CD8-positive, alpha-beta memory T cell (primary cell): ENCODE measurements at places on chromosomes 4 and X. TPM values are rescaled to one million over a fixed set of nuclear protein-coding genes. Genes with fewer than 3 reads are reported as not detected.

TLR6 gene
- 1.2 TPM for total RNA-seq

GRCh38 chr4:168487282-168488035, 7.2 kb upstream of the DDX60L start:
- H3K27ac ChIP-seq = no peak overlapping the region
- no peak for DNase-seq
- H3K4me1 ChIP-seq = peaks cover 4% of the 10 kb centered on the region
- no peak overlapping the region for H3K4me3 ChIP-seq
- H3K27me3 ChIP-seq = no peaks in the 10 kb centered on the region

GRCh38 chrX:106203315-106203714, 35.2 kb downstream of the PWWP3B start:
- no peaks in the 10 kb centered on the region for H3K4me1 ChIP-seq
- DNase-seq = no peak
- no peaks in the 10 kb centered on the region for H3K36me3 ChIP-seq
- H3K27ac ChIP-seq = no peak overlapping the region

GRCh38 chr4:23169608-23170311, 477.0 kb downstream of the GBA3 start:
- no peaks in the 10 kb centered on the region for H3K36me3 ChIP-seq
- H3K27me3 ChIP-seq = no peaks in the 10 kb centered on the region
- no peak overlapping the region for H3K27ac ChIP-seq
- no peak overlapping the region for H3K4me3 ChIP-seq

- no peak overlapping the region for H3K4me3 ChIP-seq
- no peaks in the 10 kb centered on the region for H3K27me3 ChIP-seq
- no peaks in the 10 kb centered on the region for H3K36me3 ChIP-seq
- H3K27ac ChIP-seq = no peak overlapping the region
- peaks cover 9% of the 10 kb centered on the region for H3K4me1 ChIP-seq
Measured at GRCh38 chr4:183411291-183411861, 33.1 kb upstream of the CDKN2AIP start.

SLC25A53 gene
- 8.5 TPM for total RNA-seq

DNA sequence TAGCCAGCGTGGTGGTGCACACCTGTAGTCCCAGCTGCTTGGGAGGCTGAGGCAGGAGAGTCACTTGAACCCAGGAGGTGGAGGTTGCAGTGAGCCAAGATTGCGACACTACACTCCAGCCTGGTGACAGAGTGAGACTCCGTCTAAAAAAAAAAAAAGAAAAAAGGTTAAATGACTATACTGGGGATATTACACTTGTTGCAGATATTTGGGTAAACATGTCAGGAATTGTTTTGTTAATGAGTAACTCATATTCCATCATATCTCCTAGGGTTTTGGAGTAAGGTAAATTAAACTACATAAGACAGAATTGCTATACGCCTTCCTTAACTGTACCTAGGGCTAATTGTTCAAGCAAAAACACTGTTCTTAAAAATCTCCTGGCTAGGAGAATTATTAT, 291.4 kb upstream of the IGFBP7 start:
- H3K27ac ChIP-seq = no peak overlapping the region
- DNase-seq = no peak

SPON2 gene
- total RNA-seq = 3.1 TPM

GUCY1B1 gene
- 0.18 TPM for total RNA-seq

CT45A10 gene
- not detected for total RNA-seq

DNA sequence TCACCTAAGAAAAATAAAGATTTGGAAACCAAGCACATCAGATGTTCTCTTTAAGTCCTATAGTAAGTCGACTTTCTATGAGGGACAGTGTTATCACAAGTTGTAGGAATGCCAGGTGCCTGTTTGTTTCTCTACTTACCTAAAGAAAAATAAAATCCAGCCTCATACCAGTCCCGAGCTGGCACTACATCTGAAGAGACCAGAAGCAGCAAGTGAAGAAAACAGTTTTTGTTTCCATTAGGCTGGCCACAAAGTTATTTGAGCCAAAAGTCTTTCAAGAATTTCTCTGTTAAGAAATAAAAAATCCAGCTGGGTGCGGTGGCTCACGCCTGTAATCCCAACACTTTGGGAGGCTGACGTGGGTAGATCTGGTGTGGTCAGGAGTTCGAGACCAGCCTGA, 10.8 kb upstream of the PPARGC1A start:
- no peaks in the 10 kb centered on the region for H3K36me3 ChIP-seq
- no peak overlapping the region for H3K4me3 ChIP-seq
- DNase-seq = no peak
- no peak overlapping the region for H3K27ac ChIP-seq

XG gene
- total RNA-seq = not detected

RS1 gene
- not detected for total RNA-seq

MCF2 gene
- total RNA-seq = 0.22 TPM

- no peak overlapping the region for H3K27ac ChIP-seq
- no peaks in the 10 kb centered on the region for H3K36me3 ChIP-seq
- no peak overlapping the region for H3K4me3 ChIP-seq
- DNase-seq = no peak
- no peaks in the 10 kb centered on the region for H3K27me3 ChIP-seq
Measured at GRCh38 chr4:97453186-97453585, 690.1 kb downstream of the STPG2 start.

DNA sequence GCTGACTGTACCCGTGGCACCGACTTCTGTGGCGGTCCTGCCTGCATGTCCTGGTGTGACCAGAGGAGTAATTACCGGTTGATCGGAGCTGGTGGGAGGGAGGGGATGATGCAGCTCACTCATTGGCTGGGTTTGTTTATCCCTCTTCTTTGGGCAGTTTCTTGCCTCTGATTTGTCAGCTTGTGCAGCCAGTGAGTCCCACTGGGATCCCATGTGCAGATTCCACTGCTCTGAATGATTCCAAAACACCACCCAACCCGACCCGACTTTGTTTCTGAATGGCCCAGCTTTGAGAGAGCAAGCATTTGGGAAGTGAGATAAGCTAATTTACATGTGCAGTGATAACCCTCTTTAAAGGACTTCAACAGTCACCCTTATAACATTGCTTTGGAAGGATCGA, 13.8 kb downstream of the FHDC1 start:
- H3K4me3 ChIP-seq = no peak overlapping the region
- no peak for DNase-seq
- H3K36me3 ChIP-seq = no peaks in the 10 kb centered on the region
- no peaks in the 10 kb centered on the region for H3K4me1 ChIP-seq

GRCh38 chr4:155339588-155339987, 37.2 kb downstream of the MAP9 start:
- no peaks in the 10 kb centered on the region for H3K27me3 ChIP-seq
- H3K36me3 ChIP-seq = no peaks in the 10 kb centered on the region
- H3K4me3 ChIP-seq = no peak overlapping the region
- no peak overlapping the region for H3K27ac ChIP-seq
- H3K4me1 ChIP-seq = no peaks in the 10 kb centered on the region
- DNase-seq = no peak

DNA sequence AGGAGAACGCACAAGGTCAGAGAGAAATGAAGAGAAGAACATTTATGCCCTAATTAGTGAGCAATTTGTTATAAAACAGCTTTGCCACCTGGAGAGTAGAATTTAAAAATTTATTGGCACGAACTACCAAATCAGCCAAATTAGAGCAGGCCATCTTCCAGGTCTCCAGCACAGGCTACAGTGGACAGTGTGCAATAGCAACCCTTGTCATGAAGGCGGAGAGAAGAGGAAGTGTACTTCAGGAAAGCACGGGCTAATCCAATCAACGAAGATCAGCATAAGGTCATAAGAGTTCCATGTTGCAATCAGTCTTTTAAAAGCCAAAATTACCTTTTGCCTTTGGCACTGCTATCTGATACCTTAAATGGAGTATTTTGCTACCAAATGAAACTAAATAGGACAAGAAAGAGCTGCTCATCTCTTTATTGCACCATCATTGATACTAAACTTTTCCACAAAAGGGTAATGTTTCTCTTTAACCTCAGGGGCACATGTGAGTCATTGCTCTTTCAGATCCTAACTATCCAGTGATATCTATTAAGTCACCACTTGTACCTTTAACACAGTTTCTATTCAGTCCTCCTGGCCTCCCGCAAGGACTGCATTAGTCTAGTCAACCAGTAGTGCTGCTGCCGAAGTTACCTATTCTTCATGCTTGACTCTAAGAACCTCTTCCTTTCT, 19.9 kb downstream of the ANK2 start:
- H3K36me3 ChIP-seq = no peaks in the 10 kb centered on the region
- H3K4me1 ChIP-seq = no peaks in the 10 kb centered on the region
- H3K4me3 ChIP-seq = no peak overlapping the region
- no peak for DNase-seq
- H3K27me3 ChIP-seq = no peaks in the 10 kb centered on the region

- H3K36me3 ChIP-seq = no peaks in the 10 kb centered on the region
- no peak overlapping the region for H3K27ac ChIP-seq
- no peaks in the 10 kb centered on the region for H3K27me3 ChIP-seq
- DNase-seq = no peak
- H3K4me1 ChIP-seq = no peaks in the 10 kb centered on the region
Measured at GRCh38 chrX:17590892-17591740, 146.2 kb upstream of the SCML1 start.

DNA sequence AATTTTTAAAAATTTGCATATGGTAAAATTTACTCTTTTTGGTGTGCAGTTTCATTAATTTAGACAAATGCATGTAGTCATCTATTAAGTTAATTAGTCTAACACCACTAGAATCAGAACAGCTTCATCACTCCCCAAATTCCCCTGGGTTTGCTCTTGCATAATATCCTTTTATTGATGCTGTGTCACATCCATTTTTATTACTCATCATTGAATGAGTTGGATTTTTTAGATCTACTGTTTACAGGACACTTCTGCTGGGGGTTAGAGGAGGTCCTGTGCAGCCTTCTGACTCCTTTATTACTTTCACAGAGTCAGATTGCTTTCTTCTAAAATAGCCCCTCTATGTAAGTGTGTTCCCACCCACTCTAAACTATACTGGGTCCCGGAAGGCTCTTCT, 65.9 kb downstream of the MTHFD2L start:
- H3K4me3 ChIP-seq = no peak overlapping the region
- H3K27ac ChIP-seq = no peak overlapping the region
- H3K36me3 ChIP-seq = no peaks in the 10 kb centered on the region
- H3K4me1 ChIP-seq = no peaks in the 10 kb centered on the region
- H3K27me3 ChIP-seq = no peaks in the 10 kb centered on the region
- no peak for DNase-seq

- H3K4me1 ChIP-seq = no peaks in the 10 kb centered on the region
- no peak overlapping the region for H3K27ac ChIP-seq
- DNase-seq = no peak
- no peak overlapping the region for H3K4me3 ChIP-seq
Measured at GRCh38 chr4:7030856-7031255, 12.3 kb upstream of the TADA2B start.

PFKFB1 gene
- 0.53 TPM for total RNA-seq

DNA sequence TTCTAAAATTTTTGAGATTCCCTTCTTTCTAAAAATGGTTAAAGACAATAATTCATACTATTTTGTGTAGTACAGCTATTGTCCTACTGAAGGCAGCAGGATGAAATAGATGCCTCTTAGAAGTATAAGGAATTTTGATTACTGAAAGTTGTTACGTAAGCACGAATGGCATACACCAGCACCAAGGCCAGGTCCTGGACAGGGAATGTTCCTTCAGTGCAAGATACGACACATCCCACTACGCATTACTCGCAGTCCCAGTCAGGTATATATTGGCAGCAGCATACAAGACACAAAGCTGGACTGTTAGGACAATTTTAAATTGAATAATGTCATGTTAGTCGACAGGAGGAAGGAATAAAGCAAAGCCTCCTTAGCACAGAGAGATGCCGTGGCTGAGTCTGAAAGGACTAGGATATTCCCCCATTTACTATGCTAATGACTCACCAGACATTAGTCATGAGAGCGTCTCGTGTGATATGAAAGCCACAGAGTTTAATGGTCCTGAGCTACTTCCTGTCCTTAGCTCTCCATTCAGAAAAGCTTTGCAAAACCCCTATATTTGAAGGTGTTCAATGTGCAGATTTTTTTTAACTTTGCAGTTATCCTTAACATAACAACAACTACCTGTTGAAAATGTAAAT, 504.3 kb downstream of the FAM133A start:
- DNase-seq = no peak
- no peak overlapping the region for H3K4me3 ChIP-seq
- H3K36me3 ChIP-seq = no peaks in the 10 kb centered on the region
- H3K4me1 ChIP-seq = no peaks in the 10 kb centered on the region
- H3K27ac ChIP-seq = no peak overlapping the region
- no peaks in the 10 kb centered on the region for H3K27me3 ChIP-seq

GRCh38 chr4:177605252-177605651, 163.0 kb upstream of the AGA start:
- H3K27ac ChIP-seq = no peak overlapping the region
- H3K36me3 ChIP-seq = no peaks in the 10 kb centered on the region
- DNase-seq = no peak

SHROOM4 gene
- total RNA-seq = not detected

DNA sequence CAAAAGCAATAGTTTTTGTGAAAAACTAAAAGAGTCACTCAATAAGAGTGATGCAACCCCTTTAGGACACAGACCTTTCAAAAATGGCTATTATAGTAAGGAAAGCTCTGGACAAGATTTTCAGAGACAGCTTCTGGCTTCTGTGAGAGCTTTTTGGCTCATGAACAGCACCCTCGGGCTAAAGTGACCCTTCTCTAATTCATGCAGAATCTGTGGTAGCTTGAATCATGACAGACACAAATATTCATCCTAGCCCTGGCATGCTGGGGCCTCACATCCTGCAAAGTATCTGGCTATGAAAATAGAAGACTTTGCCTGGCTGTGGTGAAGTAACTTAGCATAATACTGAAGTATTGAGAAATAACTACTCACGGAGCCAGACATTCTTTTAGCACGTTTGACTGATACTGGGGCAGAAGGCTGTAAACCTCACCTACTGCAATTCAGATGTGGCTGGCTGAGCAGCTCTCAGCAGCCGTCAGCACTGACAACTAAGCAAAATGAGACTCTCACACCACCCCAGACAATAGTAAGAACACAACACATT, 327.3 kb downstream of the MAPK10 start:
- H3K27ac ChIP-seq = no peak overlapping the region
- H3K27me3 ChIP-seq = no peaks in the 10 kb centered on the region
- H3K4me3 ChIP-seq = no peak overlapping the region
- no peaks in the 10 kb centered on the region for H3K4me1 ChIP-seq
- H3K36me3 ChIP-seq = no peaks in the 10 kb centered on the region
